8988T (cell line): ENCODE measurements at places on chromosomes 16 and 17.

DNA sequence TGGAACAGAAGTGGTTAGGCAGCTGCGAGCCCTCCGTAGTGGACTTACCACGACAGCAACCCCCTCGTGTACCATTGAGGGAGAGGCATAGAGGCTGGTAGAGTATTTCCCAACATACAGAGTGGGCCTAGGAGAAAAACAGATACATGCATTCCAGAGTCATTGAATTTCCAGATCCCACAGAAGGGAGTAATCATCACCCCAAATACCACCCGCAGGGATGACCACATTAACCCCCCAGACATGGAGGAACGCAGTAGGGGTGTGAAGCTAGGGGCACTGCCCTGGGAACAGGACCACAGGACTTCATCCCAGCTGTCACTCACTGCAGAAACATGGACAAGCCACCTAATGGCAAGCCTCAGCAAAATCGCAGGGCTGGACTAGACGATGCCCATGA, 44.7 kb upstream of the ICAM2 start:
- DNase-seq = no peak

- DNase-seq = no peak
Measured at GRCh38 chr17:48787828-48788227, 29.2 kb downstream of the TTLL6 start.

DNA sequence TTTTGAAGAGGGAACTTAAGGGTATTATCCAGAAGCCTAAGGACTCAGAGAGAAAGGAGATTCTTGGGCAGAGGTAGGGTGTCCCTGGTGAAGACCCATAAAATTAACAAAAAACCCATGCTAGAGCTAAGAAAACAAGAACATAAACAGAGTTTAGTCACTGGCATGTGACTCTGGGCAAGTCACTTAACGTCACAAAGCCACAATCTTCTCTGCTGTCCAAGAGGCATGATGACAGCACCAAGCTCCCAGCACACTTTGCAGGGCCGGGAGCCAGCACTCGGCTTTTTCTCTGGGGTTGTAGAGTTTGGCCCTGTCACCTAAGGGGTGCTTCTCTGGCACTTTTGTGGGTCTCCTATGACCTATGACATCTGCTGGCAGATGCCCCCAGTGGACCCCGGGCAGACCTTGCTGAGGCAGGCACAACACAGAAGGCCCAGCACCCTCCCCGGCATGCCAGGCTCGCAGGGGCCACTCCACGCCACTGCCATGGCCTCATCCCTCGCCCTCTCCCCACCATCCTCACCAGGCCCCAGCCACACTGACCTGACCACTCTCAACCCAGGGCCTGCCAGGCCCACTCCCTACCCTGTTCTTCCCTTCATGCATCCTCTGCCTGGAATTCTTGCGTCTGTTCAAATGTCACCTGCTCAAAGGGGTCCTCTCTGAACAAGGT, 69.8 kb downstream of the DYNLRB2 start:
- no peak for DNase-seq

DNA sequence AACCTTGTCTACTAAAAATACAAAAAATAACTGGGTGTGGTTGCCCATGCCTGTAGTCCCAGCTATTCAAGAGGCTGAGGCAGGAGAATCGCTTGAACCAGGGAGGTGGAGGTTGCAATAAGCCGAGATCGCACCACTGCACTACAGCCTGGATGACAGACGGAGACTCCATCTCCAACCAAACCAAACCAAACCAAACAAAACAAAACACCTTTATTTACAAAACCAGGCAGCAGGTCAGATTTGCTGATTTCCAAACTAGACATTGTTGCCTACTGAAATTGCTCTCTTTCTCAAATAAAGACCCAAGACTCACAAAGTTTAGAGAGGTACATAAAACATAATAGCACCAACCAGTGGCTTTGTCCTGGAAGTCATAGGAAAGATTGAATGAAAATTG, 5.7 kb upstream of the TMEM238L start:
- no peak for DNase-seq

DNA sequence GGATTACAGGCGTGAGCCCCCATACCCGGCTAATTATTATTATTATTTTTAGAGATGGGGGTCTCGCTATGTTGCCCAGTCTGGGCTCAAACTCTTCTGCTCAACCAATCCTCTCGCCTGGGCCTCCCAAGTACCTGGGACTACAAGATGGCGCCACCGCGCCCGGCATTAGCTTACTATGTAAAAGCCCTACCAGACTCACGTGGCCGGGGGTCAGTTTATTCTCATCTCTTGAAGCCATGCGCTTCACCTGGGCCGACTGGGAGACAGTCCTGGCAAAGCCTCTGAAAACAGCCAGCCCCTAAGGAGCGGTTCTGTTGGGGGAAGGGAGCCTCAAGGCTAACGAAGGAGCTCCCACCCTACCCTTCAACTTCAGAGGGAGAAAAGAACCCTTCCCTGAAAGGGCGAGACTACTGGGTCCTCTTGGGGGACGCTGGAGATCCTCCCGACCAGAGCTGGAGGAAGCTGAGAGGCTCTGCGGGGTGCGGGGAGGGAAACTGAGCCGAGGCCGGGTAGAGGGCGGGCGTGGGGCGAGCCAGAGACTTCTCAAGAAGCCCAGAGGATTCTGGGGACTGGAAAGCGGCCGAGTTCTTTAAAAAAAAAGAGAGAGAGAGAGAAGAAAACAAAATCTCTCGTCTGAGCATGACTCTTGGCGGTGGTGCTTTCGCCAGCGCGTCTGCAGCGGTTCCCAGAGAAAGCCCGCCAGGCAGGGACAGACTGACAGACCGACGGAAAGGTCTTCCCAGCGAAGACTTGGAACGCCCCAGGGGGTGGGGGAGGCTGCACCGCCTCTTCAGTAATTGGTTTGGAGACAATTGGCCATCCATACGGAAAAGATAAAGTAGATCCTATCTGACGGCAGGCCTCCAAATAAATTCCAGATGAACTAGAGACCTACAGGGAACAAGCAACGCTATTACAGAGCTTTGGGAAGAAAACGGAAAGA, 5.6 kb upstream of the TUBG2 start:
- DNase-seq = no peak

- no peak for DNase-seq
Measured at GRCh38 chr16:81496321-81496720, 51.7 kb downstream of the CMIP start.

DNA sequence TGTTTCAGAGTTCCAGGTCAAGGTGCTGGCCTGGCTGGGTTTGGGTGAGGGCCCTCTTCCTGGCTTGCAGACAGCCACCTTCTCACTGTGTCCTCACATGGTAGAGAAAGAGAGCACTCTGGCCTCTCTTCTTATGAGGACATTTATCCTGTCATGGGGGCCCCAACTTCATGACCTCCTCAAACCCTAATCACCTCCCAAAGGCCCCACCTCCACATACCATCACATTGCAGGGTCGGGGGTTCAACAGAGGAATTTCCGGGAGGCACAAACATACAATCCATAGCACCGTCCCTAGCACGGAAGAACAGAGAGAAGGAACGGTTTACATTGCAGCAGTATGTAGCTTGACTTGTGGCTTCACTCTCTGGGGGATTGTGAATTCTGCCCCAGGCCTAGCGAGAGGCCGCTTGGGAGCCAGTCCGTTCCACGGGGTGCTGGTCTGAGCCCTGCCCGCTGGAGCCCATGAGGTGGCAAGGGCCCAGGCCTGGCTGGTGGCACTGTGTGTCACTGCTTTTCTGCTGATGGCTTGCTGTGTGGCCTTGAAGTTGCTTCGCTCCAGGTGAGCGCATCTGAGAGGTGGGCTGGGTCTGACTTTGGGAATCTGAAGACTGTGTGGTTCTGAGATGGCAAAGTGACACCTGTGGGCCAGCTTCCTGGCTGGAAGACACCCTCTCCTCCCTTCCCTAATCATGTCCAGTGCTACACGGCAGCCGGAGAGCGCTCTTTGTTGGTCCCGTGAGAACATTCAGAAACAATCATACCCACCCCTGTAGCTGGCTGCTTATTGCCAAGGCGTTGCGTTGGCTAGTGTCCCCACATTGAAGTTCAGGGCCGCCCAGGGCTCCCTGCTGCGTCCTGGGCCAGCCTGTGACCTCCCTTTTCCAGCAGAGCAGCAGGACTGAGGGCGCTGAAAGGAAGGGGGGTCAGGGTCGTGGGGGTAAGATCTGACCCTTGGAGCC, 98.3 kb downstream of the CMIP start:
- DNase-seq = no peak

GRCh38 chr16:53372992-53373871, 61.0 kb upstream of the RBL2 start:
- DNase-seq = no peak

- DNase-seq = no peak
Measured at GRCh38 chr16:11609474-11610120, 22.9 kb upstream of the LITAF start.

GRCh38 chr16:89931305-89931896, 8.3 kb downstream of the TUBB3 start:
- no peak for DNase-seq

DNA sequence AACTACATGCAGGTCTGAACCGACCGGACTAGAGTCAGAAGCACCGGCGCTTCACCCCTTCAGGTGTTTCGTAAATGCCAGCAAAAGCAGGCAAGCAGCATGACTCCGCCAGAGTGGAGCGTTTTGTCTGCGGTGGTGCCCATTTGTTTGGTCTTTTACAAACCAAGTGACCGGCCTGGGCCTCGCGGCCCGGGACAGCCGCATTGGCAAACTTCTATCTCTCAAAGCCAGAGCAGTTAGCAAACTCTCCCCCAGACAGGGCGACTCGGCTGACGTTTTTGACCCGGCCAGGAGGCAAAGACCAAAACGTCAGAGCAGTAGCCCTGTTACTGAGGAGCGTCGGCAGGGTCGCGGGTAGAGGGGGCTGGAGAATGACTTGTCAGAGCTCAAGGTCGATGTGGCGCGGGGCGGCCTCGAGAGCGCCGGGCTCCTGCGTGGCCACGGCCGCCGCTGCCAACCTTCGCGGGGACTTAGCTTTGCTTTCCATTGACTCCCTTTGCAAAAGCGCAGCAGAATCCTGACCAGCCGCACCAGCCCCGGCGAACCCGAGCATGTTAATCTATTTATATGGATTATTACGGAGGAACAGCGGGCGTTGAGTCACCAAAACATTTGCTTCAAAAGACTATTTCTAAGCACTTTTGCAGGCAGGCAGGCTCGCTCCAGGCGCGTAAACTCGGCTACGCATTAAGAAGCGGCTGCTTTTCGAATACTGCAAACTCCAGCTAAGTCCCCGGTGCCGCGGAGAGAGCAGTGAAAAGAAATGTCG, 763 bp upstream of the SOX9 start:
- peak; percentile 23 for DNase-seq

DNA sequence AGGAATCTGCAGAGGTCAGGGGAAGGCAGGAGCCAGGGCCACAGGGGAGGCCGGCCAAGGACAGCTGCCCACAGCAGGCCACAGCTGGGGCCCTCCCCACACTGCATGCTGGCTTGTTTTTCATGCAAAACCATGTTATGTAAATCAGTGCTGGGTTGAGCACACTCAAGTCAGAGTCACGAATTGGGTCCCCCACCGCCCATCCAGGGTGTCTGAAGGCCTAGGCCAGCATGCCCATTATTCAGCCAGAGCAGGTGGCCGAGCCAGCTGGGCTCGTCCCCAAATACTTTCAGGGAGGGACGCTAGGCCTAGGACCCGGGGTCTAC, 51.2 kb upstream of the TOB1 start:
- no peak for DNase-seq

DNA sequence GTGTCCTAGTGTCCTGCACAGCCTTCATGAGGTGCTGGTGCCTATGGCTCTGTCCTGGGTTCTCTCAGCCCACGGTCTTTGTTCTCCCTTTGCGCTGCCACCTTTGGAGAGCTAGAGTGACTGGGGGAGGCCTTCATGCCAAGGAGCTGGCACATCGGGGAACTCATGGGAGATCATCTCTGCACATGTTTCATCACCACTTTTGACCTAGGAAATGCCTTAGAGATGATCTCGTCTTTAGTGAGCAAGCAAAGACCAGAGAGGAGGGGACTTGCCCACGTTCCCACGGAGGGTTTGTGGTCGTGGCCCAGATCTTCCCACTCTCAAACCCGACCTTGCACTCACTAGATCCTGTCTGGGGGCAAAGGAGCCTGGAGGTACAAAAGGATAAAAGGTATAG, 23.5 kb downstream of the TBX4 start:
- DNase-seq = no peak

DNA sequence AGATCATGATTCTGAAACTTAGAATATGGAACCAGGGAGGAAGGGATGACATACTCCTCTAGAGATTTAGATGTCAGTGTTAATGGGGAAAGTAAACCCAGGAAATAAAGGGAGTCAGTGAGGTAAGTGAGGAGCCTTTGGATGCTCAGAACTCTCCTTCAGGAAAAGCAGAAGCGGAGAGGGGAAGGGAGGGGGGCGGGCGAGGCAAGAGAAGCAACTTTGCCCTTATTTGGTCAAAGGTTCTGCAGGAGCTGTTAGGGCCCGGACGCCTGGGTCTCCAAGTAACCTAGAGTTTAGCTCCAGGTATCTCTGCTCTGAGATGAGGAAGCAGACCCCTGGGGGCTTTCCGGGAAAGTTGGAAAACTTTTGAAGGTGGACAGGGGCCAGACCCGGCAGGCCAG, 1.3 kb downstream of the PFN1 start:
- DNase-seq = peak; percentile 15

DNA sequence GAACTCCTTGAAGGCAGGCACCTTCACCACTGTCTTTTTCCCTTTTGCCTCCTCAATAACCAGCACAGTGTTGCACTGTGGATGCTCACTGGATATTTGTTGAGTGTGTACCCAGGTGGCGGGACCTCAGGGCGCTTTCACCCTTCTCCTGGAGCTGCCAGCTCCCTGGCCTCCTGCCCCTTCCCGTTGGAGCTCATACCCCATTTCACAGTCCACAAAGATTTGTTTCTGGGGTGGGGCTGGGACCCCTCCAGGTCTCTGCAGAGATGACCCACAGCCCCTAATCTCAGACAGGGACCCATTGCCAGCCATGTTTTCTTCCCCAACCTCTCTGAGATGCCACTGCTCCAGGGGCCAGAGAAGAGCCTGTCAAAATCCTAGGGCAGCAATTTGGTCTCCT, 12.4 kb downstream of the ALOX12B start:
- DNase-seq = no peak

- DNase-seq = no peak
Measured at GRCh38 chr17:48910370-48910769, 2.2 kb downstream of the UBE2Z start.

GRCh38 chr17:12068946-12069345, 48.3 kb downstream of the MAP2K4 start:
- no peak for DNase-seq
